ENCODE measurements at places on chromosomes 6 and 20.

GRCh38 chr20:25459111-25459830, 51.8 kb downstream of the GINS1 start:
- no peak for DNase-seq

DNA sequence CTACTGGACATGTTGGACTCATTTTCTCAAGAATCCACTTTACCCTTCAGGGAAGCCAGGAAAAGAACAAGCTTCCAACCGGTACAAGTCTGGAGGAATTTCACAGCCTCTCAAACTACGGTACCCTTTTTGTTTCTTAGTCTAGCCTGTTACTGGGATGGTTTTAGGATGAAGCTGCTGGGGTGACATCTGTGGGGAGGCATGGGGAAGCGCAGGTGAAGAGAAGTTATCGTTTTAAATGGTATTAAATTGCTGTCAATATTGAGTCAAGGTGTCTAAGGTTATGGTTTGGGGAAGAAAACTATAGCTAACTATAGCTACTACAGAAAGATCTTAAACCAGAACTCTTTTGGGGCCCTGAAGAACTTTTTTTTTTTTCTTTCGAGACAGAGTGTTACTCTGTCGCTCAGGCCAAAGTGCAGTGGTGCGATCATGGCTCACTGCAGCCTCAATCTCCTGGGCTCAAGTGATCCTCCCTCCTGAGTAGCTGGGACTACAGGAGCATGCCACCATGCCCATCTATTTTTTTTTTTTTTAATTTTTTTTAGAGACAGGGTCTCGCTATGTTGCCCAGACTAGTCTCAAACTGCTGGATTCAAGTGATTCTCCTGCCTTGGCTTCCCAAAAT, 128.7 kb downstream of the RIN2 start:
- DNase-seq, result no peak

DNA sequence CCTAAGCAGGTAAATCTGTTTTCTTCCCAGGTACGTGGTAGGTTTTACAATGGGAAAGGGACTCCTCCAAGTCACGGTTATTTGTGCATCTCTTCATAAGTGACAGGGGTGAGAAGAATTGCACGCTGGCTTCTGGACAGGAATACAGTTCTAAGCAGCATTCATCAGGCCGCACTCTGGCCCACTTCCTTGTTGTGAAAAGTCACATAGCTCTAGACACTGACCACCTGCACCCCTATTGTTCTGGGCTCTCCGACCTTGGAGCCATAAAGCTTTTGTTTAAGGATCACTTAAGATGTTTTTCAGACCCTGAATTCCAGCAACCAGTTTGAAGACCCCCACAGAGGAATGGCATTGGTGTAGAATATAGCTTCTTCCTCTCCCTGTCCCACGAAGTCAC, 31.4 kb downstream of the RAMACL start:
- DNase-seq, result no peak

DNA sequence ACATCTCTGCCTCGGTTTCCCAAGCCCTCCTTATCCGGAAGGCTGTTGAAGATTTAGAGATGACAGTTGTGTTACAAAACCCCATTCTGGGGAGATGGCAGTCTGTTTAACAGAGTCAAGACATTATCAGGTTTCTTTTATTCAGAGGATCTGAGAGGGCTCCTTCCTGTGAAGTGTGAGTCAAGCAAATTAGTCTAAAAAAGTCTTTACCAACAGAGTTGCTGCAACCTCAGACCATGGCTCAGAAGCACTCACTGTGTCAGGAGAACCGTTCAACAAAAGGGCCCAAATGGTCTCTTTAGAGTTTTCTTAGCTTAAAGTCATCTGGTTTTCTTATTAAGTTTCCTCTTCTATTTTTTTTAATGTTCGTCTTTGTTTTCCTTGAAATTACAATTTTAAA, 717.8 kb downstream of the EPM2A start:
- DNase-seq, result no peak

- no peak for DNase-seq
Measured at GRCh38 chr6:90044833-90045381, 150.6 kb downstream of the GJA10 start.

GRCh38 chr20:9311132-9311531, 203.3 kb upstream of the LAMP5 start:
- no peak for DNase-seq

DNA sequence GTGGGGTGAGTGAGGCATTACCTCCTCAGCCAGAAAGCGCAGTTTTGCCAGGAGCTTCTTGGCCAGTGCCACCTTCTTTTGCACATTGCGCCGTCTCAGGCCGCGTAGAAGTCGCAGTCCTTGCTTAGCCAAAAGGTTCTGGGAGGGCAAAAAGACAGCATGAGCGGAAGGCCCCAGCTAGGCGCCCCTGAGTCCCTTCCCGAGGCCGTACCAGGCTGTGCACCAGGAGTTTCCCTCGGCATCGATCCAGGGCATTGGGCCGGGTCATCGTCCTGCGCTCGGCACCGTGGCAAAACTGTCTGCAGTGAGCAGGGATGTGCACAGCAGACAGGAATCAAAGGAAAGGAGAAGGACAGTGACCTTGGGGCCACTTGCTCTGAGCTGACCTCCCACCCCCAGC, 20.2 kb upstream of the SPAG4 start:
- DNase-seq, result no peak

DNA sequence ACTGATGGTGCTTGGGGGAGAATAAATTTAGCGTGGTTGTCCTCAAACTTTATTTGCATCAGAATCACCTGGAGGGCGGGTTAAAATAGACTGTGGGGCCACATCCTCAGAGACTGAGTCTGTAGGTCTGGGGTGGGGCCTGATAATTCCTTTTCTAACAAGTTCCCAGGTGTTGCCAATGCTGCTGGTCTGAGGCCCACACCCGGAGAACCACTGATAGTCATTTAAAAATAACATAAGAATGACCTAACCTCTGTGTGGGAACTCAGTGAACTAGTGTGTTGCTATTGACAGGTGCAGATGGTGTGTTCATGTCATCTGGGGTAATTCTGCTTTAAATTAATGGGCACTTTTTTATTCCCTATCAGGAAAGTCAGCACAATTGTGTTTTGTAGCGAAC, 64.8 kb downstream of the RTN4IP1 start:
- no peak for DNase-seq

DNA sequence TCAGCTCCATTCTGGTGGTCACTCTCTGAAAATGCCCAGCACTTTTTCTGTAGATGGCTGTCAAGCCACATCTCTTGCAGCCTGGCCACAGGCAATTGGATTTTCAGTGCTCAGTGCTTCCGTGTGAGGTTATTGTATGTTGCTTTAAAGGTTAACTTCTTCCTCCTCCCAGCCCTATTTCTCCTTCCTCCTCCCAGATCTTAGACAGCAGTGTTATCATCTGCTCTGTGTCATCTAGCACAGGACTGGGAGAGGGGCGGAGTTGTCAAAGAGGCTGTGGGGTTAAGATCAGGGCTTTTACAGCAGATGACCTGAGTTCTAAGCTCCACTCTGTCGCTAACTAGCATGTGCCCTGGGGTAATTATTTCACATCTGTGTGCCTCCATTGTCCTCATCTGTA, 129.0 kb downstream of the PHACTR3 start:
- DNase-seq, result no peak

- DNase-seq, result no peak
Measured at GRCh38 chr6:93260881-93261280, 158.5 kb downstream of the EPHA7 start.

GRCh38 chr20:49398401-49399144, 83.9 kb downstream of the KCNB1 start:
- no peak for DNase-seq

- no peak for DNase-seq
Measured at GRCh38 chr6:74170118-74170517, 474.1 kb downstream of the CD109 start.

DNA sequence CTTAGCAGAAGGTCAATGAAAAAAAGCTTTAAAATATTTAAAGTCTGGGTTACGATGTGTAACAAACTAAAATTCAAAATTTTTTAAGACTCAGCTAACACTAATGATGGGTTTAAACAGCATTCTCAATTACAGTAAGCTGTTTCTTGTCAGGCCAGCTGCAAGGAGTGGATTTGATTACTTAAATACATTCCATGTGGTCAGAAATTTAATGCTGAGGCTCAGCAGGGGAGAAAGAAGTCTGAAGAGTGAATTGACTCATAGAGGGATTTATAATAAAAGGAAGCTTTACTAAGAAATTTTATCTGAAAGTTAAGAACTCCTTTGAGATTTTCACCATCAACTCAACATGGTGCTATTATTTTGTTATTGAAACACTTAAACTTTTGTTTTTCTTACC, 398.6 kb downstream of the KHDRBS2 start:
- no peak for DNase-seq

DNA sequence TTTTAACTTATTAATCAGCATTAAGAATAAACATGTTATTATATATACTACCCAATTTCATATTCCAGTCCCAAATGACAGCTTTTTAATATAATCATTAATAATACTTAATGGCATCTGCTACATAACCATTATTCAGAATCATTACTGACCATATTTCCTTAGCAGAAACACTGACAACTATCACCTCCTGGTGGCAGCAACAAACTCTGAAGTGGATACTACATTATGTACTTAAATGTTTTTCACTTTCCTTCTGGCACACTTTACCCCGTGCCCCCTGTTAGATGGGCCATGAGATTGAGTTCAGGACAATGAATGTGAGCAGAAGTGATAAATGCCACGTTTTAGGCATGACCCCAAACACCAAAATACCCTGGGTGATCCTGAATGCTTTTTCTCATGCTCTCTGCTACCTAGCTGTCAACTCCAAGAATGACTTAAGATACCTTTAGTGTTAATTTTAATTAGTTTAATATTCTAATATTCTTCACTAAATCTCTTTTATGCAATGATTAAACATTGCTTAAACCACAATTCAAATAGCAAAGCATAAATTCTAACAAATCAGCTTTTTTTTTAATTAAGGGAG, 77.1 kb downstream of the LMBRD1 start:
- DNase-seq, result no peak

- no peak for DNase-seq
Measured at GRCh38 chr20:1263853-1264252, 2.2 kb upstream of the SNPH start.

DNA sequence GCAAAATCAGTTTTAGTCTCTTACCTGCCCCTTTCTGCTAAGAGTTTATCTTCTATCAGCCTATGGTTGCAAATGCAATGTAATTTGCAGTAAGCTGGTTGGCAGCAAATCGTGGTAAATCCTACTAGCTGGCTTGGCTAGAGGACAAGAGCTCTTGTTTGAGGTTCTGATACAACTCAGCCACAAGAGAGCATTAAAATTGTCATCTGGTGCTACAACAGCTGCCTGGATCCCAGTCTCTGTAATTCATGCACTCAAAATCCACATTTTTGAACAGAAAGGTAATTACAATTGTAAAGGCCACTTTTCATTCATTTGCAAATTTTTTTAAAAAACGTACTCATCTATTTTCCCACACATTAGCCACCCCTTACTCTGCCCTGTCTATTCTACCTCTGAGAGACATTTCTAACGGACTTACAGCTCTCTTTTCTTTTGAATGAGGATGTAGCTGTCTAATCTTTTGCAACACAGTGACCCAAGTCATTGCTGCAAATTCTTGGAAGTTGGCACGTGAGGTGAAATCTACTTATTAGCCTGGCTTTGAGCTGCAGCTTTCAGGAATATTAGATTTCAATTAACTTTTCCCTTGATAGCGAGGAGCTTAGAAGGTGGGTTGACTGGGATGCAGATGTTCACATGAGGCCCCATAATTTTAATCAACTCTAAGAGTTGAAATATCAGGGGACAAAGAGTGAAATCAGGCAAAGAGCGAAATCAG, 54.0 kb upstream of the FAM184A start:
- DNase-seq, result no peak

All from activated T-cell treated with anti-CD3 and anti-CD28 coated beads for 4 hours (primary cell).